ENCODE measurements at places on chromosomes 12 and 14.

DNA sequence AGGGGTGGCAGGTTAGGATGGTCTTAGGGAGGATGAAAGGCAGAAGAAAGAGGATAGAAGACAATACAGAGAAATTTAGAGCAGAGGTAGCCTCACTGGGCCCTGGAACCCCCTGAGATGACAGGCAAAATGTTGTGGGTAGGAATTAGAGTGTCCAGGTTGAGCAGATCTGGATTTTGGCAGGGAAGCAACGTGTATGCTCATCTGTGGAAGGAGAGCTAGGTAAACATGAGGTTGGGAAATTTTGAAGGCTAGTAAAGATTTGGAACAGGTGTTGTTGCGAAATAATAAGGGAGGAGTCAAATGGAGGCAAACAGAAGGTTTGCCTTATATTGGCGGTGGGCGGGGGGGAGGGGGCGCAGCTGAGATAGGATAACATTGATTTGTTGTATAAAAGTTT lies 5.3 kb downstream of the HSD17B6 start:
- DNase-seq, result no peak

DNA sequence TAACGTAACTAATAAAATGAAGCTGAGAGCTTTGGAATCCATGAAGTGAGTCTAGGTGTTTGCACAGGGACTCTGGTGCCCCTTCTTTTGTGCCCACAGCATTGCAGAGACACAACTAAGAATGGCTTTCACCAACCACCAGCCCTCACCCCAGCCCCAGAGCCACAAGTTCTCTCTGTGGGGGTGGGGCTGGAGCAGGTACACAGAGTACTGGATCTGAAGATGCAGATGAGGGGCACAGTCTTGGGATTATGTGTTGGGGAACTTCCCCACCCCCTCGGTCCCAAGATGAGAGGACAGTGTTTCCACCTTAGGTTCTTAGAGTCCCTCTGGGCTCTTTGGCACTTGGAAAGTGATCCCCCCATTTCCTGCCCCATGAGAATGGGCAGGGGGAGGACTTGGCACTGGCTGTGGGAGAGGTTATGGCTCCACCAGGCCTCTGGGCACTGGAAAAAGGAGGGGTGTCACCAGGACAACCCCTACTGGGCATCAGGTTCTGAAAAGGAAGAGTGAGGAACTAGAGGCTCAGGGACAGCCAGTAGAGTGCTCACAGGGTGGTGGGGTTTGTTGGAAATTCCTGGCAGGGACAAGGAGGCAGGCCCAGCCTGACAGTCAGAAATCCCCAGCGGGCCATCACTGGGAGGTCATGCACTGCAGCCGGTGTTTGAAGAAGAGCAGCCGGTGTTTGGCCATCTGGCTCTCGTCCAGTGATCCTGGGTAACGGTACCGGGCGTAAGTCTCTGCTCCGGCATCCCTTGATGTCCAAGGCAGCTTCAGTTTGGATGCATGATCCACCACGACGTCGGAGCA lies 6.7 kb downstream of the B4GALNT1 start:
- no peak for DNase-seq

GRCh38 chr12:48352157-48352760 lies 1.5 kb upstream of the ZNF641 start:
- DNase-seq, result no peak

- no peak for DNase-seq
Measured at GRCh38 chr12:130920723-130921381, 32.9 kb upstream of the ADGRD1 start.

DNA sequence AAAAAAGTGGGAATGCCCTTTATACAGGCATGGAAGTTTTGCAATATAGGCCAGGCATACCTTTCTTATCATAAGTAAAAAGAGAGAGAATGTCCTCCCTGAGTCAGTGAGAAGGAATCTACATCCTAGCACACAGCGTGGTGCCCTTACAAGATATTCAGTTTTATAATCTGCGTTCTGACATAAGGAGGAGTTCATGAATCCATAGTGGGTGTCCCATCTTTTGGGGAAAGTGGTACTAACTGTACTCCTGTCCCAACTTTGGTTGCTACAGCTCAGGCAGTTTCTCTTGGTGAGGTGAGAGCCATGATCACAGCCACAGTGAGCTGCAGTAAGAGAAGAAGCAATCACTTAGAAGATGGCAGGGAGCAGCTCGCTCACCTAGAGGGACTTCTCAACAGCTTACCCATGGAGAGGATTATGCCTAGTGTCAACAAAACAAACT lies 332.9 kb downstream of the BCAT1 start:
- DNase-seq, result no peak

- DNase-seq, result no peak
Measured at GRCh38 chr14:99157246-99157645, 114.8 kb downstream of the BCL11B start.

DNA sequence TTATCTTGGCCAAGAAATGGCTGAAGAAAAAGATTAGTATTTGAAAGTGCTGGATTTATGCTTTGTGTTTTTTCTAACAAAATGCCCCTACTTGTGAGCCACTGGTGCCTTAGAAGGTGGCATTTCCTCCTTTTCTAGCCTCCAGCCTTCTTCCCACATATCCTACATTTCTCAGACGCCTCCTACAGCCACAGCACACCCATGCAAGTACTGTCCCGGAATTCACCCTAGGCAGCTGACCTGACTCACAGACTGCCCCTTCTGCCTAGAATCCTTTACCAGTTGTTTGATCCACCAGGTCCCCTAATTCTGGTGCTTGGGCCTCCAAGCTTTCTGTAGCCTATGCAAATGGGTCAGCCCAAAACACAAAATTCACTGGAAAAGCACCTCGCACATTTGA lies 166.0 kb downstream of the FOXN3 start:
- DNase-seq, result no peak

GRCh38 chr12:75578546-75578945 lies 67.1 kb upstream of the KRR1 start:
- DNase-seq, result no peak

GRCh38 chr14:33175951-33176350 lies 237.3 kb downstream of the NPAS3 start:
- DNase-seq, result no peak

DNA sequence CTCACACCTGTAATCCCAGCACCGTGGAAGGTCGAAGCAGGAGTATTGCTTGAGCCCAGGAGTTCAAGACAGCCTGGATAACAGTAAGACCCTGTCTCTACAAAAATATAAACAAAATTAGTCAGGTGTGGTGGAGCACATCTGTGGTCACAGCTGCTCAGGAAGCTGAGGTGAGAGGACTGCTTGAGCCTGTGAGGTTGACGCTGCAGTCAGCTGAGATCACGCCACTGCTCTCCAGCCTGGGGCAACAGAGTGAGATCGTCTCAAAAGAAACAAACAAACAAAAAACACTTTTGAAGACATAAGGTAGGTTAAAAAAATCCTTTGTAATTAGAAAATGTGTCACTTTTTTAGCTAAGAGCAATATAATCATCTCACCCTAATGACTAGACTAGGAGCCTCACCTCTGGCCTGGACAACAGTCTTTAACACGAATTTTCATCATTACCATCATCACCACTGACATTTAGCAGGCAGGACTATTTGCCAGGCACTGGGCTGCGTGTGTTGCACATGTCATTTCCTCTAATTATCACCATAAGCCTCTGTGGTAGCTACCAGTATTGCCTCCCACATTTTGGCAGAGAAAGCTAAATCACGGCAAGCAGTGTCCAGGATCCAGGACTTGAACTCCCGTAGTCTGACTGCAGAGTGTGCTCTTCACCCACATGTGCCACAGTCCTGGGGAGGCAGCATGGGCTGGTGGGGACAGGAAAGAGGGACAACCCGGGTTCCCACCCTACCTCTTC lies 4.6 kb upstream of the SYCP3 start:
- no peak for DNase-seq

DNA sequence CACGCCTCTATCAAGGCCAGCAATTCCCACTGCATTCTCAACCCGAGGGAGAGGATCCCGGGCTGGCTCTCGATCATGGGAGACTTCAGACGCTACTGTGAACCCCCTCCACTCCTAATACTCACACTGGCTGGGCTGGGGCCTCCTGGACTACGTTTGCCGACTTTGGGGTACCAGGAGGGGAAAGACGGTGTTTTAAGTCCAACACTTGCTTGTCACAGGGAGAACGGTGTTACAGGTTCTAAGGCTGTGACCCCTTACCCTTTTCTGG lies 463 bp downstream of the NACA start:
- no peak for DNase-seq

DNA sequence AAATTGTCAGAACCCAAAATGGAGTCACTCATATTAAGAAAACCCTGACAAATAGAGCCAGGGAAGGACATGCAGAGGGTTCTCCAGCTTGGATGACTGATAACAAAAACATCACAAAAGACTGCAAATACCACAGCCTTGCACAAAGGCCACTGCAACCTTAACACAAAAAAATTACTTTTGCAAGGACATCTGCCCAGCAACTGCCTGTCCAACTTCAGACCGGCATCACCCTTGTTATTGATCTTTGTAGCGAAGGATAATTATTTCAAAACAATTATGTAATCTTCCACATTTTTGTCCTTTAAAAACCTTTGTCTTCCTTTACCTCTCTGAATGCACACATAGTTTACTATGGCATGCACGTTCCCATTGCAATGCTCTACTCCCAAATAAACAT lies 100.6 kb upstream of the TBX3 start:
- no peak for DNase-seq

DNA sequence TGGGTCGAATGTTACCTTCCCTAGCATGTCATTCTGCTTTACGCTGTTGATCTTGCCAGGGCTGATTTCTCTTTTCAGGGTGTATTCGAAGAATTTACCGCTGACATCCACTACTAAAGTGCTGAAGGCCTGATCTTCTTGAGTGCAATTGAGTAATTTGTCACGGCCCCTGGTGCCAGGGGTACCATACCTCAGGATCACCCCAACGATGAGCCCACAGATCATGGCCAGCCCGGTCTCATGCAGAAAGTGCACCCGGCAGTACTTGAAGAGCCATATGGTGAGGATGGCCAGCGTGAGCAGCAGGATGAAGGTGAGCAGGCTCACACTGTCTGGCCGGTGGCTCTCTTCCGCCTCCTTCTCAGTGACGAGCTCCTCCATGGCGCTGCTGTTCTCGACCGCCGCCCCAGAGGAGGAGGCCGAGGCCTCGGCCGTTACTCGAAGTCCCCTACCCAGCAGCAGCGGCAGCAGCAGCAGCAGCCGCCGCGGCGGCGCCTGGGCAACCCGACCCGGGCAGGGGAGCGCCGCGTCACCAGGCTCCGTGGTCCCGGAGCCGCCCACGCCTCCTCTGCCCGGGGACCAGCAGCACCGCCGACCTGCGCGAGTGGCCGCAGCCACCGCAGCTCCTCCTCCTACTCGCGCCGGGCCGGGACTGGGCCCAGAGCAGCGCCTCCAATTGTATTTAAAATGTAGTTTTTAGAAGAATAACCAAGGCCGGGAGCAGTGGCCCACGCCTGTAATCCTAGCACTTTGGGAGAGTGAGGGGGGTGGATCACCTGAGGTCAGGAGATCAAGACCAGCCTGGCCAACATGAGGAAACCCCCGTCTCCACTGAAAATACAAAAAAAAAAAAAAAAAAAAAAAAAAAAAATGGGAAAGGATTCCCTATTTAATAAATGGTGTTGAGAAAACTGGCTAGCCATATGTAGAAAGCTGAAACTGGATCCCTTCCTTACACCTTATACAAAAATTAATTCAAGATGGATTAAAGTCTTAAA lies 58.5 kb upstream of the TMPO start:
- no peak for DNase-seq

DNA sequence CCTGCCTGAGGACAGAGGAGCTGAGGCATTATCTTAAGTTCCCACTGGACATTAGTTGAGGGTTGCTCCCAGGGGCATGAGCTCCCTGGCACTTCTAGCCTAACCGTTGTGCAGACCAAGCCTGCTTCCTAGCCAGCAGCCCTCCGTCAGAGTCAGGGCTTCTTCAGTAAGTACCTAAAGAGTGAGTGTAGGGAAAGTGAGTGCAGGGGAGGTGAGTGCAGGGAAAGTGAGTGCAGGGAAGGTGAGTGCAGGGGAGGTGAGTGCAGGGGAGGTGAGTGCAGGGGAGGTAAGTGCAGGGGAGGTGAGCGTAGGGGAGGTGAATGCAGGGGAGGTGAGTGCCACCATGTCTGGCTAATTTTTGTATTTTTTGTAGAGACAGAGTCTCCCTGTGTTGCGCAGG lies 190.5 kb downstream of the ESRRB start:
- DNase-seq, result no peak

DNA sequence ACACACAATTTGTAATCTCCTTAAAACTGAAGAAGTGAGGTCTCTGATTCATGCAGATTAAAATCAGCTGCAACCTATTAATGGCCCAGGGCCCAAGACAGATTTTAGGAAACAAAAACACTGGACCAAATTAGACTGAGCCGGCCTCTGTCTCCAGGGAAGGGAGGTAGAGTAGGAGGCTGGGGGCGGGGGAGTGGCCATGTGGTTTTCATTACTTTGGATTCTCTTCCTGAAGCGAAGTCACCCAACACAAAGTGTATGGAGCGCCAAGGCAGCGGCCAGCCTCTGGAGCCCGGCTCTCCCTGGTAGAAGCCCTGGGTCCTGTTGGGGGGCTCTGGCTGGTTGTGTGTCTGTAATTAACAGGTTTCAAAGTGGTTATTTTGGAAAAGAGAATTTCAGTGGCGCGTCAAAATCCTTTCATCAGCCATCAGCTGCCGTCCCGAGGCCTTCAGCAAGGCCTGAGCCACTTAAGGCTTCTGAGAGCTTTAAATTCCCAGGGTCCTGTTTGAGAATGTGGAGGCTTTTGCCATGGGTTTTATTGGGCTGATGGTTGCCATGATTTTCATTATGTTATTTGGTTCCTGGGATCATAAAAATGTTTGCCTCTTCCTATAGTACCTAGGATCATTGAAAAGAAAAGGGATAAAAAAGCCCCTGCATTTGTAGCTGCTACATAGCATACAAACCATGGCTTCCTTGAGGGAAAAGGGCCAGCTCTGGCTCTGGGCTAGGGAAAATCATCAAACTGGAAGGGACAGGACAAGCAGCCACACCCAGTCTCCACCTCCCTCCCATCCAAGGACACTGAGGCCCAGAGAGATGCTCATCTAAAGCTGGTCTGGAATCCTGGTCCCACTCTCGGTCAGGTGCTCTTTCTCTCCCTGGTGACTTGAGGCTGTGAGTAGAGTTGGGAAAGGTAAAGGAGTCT lies 282.4 kb downstream of the ZFP36L1 start:
- peak; percentile 95 for DNase-seq

DNA sequence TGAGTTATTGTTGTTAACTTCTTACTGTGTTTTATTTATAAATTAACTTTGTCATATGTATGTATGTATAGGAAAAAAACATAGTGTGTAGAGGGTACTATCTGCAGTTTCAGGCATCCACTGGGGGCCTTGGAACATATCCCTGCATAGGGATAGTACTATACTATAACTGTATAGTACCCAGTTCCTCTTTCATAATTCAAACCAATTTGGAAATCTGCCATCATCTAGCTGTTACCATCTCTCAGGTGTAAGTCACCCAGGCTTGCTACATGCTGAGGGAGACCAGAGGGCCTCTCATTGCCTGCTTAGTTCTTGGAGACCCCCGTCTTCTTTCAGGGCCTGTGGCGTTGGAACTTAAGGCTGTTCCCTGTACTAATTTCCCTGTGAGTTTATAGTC lies 12.9 kb upstream of the DCD start:
- DNase-seq, result no peak

DNA sequence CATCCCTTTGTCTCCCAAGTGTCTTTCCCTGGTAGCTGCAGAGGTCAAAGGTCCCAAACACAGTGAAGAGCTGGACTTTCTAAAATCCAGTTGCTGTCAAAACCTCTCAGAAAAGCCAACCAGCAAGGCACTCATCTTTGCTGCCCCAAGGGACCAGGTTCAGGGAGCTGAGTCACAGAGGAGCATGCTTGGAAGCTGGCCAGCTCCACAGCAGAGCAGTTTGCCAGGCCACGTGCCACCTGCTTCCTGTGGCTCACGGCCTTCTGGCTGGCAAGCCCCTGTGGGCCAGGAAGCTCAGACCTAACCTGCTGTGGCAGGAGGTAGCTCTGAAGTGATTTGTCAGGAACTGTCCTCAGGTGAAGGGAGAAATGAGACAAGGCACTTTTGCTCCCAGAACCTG lies 3.6 kb downstream of the ISCU start:
- DNase-seq, result no peak

Data from fibroblast of skin of left biceps (primary cell).